Activated CD4-positive, alpha-beta T cell treated with anti-CD3 and anti-CD28 coated beads, Interleukin-2, Interleukin-6, amounts not matched to agents 100 ng/mL and 50 ng/mL, durations not matched to agents 16 hours and 8 hours (primary cell): ENCODE measurements at places on chromosomes 2 and 18.

DNA sequence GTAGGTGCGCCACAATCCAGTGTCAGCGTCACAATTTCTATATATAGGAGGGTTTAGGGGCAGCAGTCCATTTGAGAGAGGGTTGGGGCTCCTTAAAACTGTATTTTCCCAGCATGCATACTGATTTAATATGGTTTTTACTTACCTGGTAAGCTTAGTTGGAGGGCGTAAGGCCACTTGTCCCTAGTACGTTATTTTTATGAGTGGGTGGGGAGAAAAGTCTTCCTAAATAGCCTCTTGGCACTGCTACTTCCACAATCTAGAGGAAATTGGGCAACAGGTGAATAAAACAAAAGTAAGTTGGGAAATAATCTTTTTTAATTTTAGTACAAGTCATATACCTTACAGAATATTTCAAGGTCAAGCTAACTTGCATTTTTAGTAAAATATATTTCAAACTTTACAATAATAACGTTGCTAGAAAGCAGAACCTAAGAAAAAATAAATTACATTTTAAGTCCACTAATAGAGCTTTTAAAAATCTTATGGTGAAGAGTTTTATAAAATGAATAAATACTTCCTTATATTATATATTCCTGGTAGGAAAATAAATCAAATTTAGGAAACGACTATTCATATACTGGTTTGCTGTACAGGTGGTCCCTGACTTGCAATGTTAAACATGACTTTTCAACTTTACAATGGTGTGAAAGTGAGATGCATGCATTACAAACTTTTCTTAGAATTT lies 20.9 kb downstream of the DHRS9 start:
- no peak for DNase-seq

GRCh38 chr2:181596556-181596955 lies 60.3 kb downstream of the CERKL start:
- no peak for DNase-seq

DNA sequence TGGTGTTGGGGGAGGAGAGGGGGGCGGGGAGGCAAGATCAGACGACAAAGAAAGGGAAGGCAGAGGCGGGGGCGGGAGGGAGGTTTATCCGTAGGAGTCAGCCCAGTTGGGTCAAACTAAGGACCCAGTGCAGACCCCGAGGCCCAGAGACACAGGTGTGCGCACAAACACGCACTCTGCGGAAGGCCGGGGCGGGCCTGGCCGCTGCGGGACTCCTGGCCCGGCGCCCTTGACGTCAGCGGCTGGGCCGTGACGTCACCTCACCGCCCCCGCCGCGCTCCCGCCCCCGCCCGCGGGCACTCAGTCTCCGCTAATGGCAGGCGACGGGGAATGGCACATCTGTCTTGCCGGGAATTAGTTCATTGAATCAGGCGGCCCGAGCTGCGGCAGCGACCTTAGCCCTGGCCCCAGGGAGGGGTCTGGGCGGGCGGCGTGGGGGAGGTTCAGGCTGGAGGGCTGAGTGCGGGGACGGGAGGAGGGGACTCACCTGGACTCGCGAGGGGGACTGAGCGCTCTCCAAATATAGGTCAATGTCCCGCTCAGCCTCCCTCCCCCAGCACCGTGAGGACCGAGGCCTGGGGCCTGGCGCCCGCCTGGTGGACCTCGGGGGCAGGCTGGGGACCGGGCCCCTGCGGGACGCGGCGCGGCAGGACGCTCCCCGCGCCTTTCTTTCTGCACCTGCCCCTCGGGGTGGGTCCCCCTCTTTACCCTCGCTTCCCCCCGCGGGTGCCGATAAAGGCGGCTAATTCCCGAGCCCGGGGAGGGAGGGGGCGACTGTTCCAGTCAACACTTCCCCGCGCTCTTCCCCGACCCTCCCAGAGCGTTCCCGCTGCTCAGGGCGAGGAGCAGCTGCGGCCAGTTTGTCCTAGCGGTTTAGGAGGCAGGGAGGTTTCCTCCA lies 15.5 kb upstream of the ECEL1 start:
- DNase-seq = peak; percentile 9

GRCh38 chr2:9221223-9221622 lies 14.6 kb downstream of the ASAP2 start:
- no peak for DNase-seq

GRCh38 chr2:191316246-191316994 lies 71.2 kb downstream of the MYO1B start:
- no peak for DNase-seq

DNA sequence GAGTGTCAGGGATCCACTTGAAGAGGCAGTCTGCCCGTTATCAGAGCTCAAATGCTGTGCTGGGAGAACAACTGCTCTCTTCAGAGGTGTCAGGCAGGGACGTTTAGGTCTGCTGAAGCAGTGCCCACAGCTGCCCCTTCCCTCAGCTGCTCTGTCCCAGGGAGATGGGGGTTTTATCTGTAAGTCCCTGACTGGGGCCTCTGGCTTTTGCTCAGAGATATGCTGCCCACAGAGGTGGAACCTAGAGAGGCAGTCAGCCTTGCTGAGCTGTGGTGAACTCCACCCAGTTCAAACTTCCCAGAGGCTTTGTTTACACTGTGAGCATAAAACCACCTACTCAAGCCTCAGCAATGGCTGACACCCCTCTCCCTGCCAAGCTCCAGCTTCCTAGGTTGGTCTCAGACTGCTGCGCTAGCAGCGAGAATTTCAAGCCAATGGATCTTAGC lies 38.1 kb downstream of the PLEK start:
- DNase-seq = no peak

DNA sequence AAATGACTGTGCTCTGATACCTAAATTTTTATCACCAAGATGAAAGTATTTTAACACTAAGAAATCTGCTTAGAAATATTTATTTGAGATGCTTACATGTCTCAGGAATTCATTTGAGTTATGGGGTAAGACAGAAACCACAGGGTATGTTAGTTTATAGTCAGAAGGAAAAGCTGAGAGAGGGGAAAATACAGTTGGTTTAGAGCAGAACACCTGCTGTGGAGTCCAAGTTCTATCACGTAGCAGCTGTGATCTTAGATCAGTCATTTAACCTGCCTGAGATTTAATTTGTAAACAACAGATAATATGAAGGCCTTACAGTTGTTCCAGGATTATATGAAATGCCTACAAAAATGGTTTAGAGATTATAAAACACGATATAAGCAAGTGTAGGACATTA lies 29.0 kb downstream of the PDE6D start:
- DNase-seq = no peak

DNA sequence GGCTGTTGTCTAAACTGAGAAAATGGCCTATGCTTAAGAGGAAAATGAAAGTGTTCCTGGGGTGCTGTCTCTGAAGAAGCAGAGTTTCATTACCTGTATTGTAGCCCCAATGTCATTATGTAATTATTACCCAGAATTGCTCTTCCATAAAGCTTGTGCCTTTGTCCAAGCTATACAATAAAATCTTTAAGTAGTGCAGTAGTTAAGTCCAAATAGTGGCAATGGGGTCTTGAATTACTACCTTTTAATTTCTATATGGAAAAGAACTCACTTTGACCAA lies 13.8 kb upstream of the ALLC start:
- no peak for DNase-seq

- no peak for DNase-seq
These were observed 1.7 kb upstream of the PROC start for GRCh38 chr2:127416506-127417001.

GRCh38 chr2:12106440-12107080 lies 360.1 kb downstream of the LPIN1 start:
- peak; percentile 41 for DNase-seq

DNA sequence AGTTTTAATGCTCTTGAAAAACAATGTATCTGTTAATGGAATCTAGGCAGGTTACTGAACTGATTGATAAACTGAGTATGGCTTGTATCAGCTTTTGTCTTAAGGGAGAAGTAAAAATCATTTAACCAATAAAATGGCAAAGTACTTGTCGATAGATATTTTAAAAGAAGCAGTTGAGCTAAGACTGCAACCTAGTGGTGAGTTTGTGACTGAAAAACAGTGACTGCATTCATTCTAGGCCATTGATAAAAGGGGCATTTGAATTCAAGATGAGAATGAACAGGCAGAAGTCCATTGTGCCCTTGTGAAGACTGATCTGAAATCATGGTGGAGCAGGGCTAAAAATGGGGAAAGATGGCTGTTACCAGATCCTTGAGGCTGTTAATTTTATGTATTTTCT lies 59.4 kb upstream of the MSTN start:
- peak; percentile 6 for DNase-seq

DNA sequence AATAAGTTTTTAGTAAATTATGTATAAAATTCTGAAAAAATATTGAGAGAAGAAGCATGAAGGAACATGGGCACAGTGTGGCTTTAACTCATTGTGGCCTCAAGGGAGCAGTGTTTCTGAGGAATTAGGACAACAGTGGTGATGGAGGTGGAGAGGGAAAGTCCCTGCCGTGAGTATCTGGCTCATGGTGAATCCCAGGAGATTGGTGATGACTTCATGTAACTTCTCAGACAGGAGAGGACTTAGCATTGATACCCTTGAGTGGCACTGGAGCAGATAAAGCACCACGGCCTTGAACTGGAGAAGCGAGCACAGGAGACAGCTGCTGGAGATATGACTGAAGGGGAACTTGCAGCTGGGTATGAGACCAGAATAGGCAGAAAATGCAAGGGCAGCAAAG lies 35.0 kb upstream of the LRP1B start:
- peak; percentile 2 for DNase-seq

DNA sequence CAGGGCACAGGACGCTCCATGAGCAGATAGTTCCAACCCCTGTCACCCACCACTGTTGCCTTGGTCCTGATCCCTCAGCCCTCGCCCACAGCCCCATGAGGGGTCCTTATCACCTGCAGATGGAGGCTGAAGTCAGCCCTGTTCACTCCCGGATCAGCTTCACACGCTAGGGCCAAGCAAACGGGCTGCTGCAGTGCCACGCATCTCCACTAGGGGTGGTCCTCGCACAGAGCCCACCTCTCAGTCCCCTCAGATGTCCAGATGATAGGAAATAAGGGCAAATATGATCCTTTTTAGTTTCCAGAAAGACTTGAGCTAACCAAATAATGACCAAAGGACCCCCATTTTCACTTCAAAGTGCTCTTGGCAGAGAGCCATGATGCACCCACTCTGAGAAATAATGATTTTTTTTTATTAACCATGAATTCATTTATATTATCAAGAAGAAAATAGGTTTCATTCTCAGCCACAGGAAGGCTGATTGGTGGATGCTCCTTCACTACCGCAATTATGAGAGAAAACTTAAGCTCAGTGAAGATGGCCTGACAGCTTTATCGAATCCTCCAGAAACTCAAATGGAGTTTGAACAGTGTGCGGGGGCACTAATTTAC lies 71.9 kb upstream of the KLHL29 start:
- peak; percentile 28 for DNase-seq

DNA sequence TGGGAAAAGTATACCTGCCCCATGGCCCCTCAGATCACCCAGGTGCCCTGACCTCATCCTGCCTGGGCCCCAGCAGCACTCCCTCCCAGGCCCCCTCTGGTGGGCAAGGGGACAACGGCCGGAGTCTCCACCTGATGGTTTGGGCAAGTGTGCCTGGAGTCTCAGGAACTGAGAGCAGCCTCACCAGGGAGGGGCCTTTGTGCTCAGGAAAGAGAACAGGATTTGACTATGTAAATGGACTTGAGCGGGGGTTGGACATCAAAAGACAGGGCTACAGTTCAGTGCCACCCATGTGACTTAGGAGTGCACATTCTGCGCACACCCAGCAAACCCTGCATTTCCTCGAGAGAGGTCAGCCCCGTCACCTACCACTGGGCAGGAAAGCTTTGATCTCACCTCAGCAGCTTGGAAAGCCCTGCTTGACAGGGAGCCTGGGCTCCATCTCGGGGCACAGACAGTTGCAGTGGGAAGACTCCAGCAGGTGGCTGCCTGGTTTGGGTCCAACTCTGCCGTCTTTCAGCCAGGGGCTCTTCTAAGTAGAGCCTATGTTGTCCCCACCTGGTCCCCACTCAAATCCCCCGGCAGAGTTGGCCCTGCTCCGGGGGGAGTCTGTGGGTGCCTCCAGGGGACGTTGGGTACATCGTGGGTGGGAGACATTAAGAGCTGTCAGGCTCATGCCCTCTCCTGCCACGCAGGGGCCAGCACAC lies 3.3 kb downstream of the INPP5D start:
- peak; percentile 38 for DNase-seq

GRCh38 chr18:12306752-12307700 lies 1.0 kb upstream of the TUBB6 start:
- peak; percentile 10 for DNase-seq

DNA sequence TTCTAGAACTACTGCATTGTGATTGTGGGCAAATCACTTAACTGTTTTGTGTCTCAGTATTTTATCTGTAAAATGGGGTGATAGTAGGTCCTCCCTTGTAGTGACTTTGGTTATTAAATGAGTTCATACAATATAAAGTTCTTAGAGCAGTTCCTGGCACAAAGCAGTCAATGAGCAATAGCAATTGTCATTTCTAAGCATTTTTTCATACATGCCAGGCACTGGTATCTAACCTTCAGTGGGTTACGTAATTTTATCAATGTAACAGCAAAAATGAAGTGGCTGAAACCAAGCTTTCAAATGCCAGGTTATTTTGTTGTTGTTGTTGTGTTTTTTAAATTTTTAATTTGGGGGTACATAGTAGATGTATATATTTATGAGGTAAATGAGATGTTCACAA lies 401.9 kb downstream of the MEIS1 start:
- no peak for DNase-seq

- no peak for DNase-seq
These were observed 53.3 kb downstream of the LONRF2 start for GRCh38 chr2:100268986-100269385.

- no peak for DNase-seq
These were observed 25.2 kb downstream of the EPB41L5 start for GRCh38 chr2:120037995-120038541.

GRCh38 chr2:186349508-186349907 lies 136.6 kb upstream of the ZC3H15 start:
- no peak for DNase-seq

DNA sequence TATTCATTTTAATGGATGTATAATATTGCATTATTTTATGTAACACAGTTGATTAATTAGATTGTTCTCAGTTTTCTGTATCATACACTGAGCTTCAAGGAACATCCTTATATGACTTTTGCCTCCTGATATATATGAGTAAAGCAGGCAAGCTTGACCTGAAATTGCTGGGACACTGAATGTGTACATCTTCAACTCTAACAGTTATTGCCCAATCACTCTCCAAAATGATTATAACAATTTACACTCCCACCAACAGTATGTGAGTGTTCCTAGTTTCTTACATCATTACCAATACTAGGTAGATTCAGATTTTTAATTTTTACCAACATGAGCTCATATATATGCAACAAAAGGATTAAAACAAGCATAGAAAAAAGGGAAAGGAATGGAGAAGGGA lies 379.4 kb downstream of the SETBP1 start:
- no peak for DNase-seq

DNA sequence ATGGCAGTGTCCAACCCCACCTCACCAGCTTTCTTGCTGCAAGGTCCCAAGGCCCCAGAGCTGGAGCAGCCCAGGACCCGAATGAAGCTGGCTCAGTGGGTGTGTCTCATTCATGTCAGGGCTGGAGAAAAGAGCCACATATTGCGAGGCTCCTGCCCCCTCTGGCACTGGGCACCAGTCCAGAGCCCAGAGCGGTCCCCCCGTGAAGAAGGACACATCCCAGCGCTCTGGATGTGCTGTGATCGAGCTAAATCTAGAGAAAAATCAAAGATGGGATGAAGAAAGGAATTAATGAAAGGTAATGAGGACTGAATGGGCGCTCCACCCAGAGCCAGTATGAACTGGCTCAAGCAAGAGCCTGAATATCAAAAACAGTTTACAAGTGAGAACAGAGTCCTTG lies 13.3 kb upstream of the MPV17 start:
- DNase-seq = no peak

- no peak for DNase-seq
These were observed 853.8 kb downstream of the TMEM182 start for GRCh38 chr2:103615611-103616105.
